ENCODE measurements at places on chromosomes 3 and 15.

DNA sequence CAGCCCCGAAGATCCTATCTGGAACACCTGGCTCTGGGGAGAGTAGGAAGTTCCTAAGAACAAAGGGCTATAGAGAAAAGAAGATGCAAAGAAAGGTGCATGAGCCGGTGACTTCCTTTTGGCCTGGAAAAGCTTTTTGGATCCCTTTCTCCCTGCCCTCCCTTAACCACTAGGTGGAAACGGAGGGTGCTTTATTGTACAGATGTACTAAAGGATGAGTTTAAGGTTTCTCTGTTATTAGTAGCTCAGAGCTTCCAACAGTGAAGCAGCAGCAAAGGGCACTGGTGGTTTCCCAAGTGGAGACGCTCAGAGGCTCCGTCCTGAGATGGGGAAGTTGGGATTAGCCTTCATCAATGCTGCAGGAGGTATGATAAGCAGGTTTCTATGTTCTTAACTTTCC lies 5.9 kb upstream of the ADGRG7 start:
- peak; percentile 21 for DNase-seq

- DNase-seq = no peak
Measured at GRCh38 chr15:80601256-80601655, 93.9 kb upstream of the ABHD17C start.

DNA sequence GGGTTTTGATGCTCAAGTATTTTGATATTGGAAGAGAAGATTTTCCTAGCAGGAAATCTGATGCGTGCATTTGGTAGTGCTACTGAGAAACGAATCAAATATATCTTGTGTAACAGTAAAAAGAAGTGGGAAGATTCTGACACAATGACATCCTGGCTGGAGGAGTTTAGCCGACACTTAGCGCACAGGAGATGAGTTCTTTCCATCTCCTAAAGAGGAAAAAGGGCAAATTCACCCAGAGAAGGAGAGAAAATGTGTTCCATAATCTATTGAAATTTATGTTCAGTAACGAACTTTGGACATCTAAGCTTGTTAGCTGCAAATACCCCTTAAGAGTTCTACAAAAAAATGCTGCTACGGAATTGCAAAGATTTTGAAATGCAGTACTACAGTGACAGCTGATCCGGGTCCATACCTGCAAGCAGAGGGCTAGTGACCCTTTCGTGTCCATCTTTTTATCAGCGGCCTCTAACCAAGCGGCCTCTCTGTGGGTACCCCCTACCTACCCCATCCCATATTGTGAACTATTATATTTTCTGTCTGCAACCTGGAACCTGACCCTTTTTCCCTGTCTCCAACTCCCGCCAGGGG lies 971 bp downstream of the CPOX start:
- DNase-seq = no peak

DNA sequence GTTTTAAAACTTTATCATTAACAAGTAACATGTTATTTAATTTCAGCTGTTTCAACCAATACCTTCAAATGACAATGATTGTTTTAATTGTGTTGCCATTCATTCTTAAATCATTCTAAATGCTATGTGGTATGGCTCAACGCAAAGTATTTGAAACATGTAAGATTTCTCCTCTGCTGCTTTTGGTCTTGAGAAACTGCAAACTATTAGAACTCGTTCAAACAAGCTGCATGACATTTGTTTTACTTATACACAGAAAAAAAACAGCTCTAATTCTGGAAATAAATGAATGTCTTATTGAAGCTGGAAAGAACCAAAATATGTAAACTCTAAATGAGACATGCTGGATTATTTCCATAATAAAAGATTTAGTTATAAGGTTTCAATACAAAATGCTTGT lies 29.3 kb downstream of the FBN1 start:
- no peak for DNase-seq

- DNase-seq = no peak
Measured at GRCh38 chr15:100172356-100173024, 169.3 kb downstream of the ADAMTS17 start.

DNA sequence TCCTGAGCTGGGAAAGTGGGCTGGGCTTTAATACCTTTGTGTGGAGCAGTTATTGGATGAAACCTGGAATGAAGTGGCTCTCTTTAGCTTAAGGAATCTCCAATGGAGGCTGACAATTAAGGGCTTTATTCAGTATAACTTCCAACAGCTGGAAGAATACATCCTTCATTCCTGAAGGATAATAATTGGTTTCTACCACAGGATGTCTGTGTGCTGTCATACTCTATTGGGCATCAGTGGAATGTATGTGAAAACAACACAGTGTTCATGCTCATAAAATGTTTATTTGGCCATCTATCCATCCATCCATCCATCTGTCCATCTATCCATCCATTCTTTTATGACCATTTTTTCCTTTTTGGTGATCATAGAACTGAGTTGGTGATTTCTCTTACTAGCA lies 220.7 kb upstream of the GAP43 start:
- no peak for DNase-seq

DNA sequence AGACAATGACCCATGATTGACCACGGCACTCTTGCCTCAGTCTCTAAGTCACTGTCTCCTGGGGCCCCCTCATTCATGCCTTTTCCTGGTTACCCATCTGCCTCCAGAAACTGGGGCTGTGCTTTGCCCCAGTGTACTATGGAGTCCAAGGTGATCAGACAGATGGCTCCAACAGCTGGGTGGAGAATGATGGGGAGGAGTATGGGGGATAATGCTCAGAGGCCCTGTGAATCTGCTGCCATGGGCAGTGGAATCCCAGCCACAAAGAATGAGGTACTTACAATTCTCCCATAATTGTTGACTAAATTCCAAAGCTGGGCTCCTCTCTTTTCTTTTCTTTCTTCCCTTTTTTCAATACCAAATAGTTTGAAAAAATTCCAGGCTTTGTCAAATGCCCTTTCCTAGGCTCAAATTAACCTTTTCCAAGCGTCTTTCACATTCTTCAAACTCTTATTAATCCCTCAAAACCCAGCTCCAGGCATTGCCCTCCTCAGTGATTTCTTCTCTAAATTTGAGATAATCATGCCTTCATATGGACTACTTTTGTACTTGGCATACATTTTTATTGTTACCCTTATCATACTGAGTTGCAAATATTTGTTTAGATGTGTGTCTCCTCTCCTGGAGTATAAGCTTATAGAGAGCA lies 148.5 kb upstream of the ICE2 start:
- no peak for DNase-seq

- DNase-seq = peak; percentile 23
Measured at GRCh38 chr3:142987080-142987700, 14.2 kb upstream of the U2SURP start.

DNA sequence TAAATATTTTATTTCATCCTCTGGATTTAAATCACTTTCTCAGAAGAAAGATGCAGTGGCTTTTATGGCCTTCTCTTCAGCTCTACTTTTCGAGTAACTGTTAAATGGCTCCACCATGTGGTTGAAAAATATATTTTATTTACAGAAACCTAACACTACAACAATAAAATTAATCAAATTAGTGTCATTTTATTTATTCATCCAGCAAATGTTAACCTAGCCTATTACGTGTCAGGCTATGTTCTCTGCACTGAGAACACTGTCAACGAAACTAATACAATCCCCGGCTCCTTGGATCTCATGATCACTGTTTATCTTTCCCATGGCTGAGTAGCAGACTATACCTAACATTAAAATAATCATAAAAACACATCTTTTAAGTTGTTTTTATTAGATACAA lies 148.0 kb upstream of the OSTN start:
- DNase-seq = peak; percentile 51

- no peak for DNase-seq
Measured at GRCh38 chr3:43055393-43055792, 50.5 kb downstream of the POMGNT2 start.

DNA sequence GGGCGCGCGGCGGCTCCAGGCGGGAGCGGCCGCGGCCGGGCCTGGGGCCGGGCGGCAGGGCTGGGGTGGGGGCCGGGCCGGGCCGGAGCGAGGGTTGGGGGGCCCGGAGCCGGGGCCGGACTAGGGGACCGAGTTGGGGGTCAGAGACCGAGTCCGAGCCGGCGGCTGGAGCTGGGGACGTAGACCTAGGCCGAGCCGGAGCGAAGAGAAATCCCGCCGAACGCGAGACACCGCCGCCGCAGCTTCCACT lies 37.3 kb downstream of the HMCES start:
- DNase-seq = no peak

DNA sequence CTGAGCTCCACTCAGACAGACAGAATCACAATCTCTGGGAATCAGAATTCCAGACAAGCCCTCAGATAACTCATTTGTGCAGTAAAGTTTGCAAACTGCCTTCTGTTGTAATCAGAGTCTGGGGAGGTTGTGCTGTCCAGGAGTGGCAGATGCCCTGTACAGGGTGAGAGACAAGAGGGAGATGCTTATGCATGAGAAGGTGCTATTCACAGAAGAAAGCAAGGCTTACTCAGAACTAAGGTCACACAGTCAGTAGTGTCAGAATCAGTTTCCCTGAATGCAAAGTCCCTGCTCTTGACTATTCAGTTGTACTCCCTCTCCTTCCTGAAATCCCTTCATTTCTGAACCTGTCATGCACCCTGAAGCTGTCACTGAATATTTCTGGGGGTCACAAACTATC lies 43.7 kb downstream of the SRPRB start:
- no peak for DNase-seq

- no peak for DNase-seq
Measured at GRCh38 chr3:132867956-132868355, 145.7 kb upstream of the NPHP3 start.

- no peak for DNase-seq
Measured at GRCh38 chr15:75069301-75069925, 46.0 kb downstream of the PPCDC start.

DNA sequence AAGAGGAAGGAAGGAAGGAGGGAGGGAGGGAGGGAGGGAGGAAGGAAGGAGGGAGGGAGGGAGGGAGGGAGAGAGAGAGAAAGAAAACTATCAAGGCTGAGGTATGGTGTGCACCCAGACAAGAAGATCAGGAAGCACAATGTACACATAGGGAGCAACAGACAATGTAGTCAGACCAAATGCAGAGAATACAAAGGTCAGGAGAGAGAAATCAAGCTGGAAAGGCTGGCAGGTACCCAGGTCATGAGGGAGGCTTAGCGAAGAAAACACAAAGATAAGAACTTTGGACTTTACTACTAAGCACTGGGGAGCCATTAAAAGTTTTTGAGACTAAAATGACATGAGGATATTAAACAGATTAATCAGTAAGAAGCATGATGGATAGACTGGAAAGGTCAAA lies 176.0 kb upstream of the TMCO5A start:
- DNase-seq = no peak

DNA sequence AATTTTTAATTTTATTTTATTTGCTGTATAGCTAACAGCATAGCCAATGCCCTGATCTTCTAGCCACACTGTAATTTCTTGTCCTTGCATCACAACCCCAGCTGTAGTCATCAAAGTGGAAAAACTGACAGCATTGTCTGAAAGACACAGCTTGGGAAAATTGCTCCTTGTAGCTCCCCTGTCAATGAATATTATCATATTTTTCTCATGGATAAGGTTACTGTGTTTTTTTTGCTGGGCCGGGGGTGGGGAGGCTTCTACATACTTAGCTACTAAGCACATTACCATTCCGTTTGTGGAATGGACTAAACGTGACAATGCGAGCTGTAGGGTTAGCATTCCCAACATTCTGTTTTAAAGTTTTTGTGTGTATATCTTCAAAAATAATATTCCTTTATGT lies 381.3 kb downstream of the TIGIT start:
- DNase-seq = no peak

- no peak for DNase-seq
Measured at GRCh38 chr3:45612138-45612537, 17.6 kb downstream of the LIMD1 start.

- DNase-seq = no peak
Measured at GRCh38 chr3:21020681-21021080, 730.3 kb downstream of the ZNF385D start.

GRCh38 chr3:111605018-111605417 lies 9.9 kb upstream of the ZBED2 start:
- no peak for DNase-seq

- no peak for DNase-seq
Measured at GRCh38 chr15:99174567-99175395, 69.9 kb downstream of the SYNM start.

GRCh38 chr3:122691195-122691594 lies 10.6 kb downstream of the PARP14 start:
- DNase-seq = no peak

DNA sequence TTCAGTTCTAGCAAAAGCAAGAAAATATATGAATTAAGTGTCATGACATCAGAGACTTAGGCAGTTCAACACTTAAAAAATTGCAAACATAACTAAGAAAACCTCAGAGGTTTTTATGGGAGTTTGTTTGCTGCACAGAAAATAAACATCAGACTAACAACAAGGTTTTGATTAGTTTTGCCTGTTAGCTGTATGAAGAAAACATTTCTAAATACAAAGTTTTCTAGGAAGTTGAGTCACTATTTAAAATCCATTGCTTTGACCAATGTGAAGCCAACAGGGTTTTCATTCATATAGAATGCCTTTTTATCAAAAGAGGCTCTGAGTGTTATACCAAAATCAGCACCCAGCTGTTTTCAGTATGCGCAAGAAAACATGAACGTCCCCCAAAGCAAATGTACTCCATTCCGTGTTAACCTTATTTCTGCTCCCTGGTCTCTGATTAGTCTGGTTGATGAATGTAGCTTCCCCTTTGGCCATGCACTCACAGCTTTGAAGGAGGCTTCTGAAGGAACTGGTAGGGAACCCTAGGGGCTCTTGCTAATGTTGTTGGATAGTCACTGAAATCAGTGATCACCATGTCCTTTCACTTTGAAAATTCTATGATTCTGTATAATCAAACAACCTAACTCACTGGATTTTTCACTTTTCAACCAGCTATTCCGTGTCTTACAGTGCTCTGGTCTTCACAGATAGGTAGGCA lies 89.6 kb upstream of the TSEN2 start:
- DNase-seq = no peak

DNA sequence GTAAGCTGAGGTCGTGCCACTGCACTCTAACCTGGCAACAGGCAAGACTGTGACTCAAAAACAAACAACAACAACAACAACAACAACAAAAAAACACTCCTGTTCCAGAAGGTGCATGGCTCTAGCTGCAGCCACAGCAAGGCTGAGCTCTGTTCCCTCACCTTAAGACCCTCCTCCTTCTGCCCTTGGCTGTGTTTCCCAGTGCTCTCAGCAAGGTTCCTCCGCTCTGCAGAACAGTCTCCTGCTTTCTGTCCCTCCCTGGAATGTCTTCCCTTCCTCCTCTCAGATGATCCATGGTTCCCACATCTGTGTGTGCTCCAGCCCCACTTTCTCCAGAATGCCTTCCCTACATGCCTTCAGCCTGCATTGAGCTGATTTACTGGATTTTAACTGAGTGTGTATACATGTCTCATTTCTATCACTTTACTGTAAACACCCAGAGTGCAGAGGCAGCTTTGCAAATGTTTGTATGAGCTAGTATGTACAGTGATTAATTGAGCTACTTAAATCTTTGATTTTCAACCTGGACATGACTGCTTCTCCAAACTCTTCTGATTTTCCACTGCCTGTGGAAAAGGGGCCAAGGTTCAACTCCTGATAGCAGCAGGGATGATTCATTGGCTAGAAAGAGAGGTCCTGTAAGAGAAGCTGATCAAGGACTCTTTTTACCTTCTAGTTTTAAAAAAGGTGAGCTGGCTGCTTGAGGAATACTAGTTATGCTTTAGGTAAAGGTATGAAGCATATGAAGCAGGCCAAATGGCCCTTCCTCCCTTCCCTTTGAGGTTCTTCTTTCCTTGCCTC lies 14.7 kb downstream of the ANKUB1 start:
- no peak for DNase-seq

- no peak for DNase-seq
Measured at GRCh38 chr15:93488296-93488713, 399.3 kb upstream of the RGMA start.

- no peak for DNase-seq
Measured at GRCh38 chr3:73576999-73577461, 47.7 kb downstream of the PDZRN3 start.
